Right renal cortex interstitium (tissue), 3 donors: ENCODE measurements at places on chromosomes 16 and 17. TPM values are rescaled to one million over a fixed set of nuclear protein-coding genes. Genes with fewer than 3 reads are reported as not detected.
A peak's percentile ranks its signal among the peaks of the same experiment; 100 is the strongest.

- no peak for DNase-seq
Measured at GRCh38 chr17:81683208-81683583, 401 bp downstream of the ARL16 start.

GRCh38 chr17:859824-860195 lies 77.7 kb downstream of the MRM3 start:
- DNase-seq, result no peak

DNASE1L2 gene
- 0.74 TPM for polyA plus RNA-seq

DNA sequence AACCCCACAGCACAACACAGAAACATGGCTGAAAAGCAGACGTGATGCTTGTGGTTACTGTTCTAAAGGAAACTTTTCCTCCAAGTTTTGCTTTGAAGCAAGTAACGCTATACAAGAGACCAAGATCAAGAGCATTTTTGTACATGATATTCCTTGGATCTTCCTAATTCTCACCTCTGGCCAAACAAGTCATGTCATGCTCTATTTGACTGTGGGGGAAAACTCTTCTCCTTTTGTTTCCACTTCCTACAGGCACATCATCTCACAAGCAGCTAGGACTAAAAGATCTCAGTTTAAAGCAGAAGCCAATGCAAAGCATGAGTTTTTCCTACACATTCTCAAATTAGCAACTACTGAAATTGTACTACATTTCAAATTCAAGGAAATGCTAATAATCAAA lies 50.7 kb downstream of the CFDP1 start:
- no peak for DNase-seq

DNA sequence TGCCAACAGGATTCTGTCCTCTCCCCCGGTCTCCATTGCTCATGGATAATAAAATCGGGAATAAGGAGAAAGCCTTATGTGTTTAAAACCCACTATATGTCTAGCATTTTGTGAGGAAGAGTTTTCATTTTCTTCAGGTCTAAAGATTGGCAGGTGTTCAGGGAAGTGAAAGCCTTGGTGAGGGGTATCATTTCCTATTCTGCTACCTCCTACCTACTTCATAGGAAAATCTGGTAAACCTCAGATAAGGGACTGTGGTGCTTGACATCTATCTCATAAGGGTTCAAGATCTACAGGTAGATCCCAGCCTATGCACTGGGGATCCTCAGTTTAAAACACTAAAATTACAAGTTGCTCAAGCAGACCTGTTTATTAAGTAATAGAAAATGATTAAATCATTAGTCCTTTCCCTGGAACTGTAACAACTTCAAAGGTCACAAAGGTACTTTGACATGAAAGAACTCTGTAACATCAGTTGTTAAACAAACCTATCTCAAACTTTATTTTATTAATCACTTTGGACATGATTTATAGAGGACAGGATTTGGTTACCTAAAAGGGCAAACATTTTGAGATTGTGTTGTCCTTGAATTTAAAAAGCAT lies 6.5 kb downstream of the MOSMO start:
- no peak for DNase-seq

- DNase-seq, result no peak
Measured at GRCh38 chr16:27568077-27568476, 18.1 kb downstream of the KATNIP start.

- DNase-seq, result no peak
Measured at GRCh38 chr16:58331024-58331707, 36.3 kb upstream of the PRSS54 start.

GRCh38 chr17:49694847-49695697 lies 12.7 kb downstream of the SLC35B1 start:
- DNase-seq, result no peak

CD300A gene
- polyA plus RNA-seq, result 0.87 TPM

DNA sequence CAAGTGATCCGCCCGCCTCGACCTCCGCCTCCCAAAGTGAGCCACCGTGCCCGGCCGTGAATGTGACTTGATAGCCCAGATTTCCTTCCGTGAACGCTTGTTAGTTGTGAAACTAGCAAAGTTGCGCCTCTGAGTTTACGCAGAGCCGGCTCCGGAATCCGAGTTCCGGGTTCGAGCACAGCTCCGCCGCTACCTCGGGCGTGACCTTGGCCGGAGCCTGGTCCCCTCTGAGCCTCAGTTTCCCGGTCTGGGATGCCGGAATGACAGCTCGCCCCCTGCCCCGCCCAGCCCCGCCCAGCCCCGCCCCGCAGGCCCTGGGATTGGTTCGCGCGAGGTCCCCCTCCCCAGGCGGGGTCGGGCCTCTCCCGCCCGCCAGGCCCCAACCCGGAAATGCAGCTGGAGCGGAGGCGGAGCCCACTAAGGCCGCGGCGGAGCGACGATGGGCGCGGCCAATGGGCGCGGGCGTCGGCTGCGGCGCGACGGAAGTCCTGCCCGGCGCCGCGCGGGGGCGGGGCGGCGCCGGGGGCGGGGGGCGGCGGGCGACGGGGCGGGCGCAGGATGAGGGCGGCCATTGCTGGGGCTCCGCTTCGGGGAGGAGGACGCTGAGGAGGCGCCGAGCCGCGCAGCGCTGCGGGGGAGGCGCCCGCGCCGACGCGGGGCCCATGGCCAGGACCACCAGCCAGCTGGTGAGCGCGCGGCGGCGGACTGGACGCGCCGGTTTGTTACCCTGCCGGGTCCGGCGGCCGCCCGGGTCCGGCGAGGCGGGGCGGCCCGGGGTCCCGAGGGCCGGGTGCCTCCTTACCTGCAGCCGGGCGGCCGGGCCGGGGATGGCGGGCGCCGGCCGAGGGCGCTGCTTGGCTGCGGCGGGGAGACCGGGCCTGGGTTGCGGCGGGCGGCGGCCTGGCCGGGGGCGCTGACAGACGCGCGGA lies at the start of gene PDPK1:
Gene PDPK1, plus strand, starts transcription at position 571 of the 929 bp plus-strand sequence. Its CDS starts 92 bp downstream, at position 663.
- peak; percentile 72 for DNase-seq

RASL10B gene
- polyA plus RNA-seq, result 12.9 TPM
